Activated naive CD8-positive, alpha-beta T cell treated with anti-CD3 and anti-CD28 coated beads, Interleukin-2, amount 50 U/mL, for 16 hours (primary cell): ENCODE measurements at places on chromosomes 1 and 21.

DNA sequence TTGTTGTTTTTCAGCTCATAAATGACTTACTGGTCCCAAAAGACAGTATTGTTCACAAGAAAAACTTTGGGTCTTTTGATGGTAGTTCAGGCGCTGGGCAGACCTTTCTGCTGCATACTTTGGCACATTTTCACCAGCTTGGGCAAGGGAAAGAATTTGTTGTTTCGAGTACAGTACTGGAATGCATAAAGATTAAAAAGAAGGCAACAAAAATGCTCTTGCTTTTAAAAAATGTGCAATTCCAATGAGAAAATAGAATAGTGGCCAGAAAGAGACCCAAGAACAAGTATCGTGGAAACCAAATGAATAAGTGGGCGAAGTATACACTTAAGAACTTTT is 56.0 kb downstream of the CLIC6 start:
- no peak for DNase-seq

DNA sequence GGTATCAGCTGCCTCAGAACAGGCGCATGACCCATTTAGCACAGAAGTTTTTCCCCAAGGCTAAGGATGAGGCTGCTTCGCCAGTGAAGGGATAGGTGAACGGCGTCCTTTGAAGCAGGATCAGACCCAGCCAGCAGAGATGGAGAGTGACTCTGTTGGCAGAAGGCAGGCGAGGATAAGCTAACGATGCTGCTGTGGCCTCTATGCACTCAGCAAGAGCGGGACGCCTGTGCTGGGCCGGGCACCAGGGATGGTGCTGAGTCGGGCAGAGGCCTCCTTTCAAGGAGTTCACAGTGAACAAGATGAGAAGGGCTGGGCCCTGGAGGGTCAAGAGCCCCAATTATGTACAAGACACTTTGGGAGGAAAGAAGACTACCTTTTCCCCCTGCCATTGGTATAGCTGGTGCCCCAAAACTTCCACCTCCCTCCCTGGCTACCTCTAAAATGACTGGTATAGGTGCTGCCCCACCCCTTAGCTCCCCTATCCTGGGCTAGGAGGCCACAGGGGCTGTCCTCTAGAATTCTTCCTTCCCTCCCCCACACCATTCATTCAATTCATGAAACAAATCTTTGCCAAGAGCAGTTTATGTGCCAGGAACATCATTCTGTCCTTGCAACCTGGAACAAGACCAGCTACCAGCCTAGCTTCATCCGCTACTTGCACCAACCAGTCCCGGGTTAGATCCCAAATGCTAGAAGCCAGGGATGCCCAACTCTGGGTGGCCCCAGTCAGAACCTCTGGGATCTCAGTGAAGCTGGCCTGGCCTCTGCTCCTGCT is 7.5 kb downstream of the XKR8 start:
- DNase-seq: no peak

- no peak for DNase-seq
Measured at GRCh38 chr1:92184632-92185031, 33.1 kb upstream of the C1orf146 start.

DNA sequence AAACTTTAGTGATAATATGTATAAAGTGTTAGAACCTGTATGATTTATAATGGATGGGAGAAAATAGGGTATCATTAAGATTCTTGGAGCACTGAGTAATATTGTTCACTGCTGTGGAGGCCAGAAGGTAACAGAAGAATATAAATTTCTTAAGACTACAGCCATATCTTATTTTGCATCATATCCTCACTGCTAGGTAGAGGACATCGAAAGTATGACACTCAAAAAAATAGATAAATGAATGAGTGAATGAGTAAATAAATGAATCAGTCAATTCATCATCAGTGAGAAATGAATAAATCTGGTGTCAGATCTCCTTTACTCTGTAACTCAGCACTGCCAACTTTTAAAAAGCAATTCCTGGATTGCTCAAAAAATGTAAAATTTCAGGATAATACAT is 33.2 kb downstream of the RGS13 start:
- DNase-seq: no peak

DNA sequence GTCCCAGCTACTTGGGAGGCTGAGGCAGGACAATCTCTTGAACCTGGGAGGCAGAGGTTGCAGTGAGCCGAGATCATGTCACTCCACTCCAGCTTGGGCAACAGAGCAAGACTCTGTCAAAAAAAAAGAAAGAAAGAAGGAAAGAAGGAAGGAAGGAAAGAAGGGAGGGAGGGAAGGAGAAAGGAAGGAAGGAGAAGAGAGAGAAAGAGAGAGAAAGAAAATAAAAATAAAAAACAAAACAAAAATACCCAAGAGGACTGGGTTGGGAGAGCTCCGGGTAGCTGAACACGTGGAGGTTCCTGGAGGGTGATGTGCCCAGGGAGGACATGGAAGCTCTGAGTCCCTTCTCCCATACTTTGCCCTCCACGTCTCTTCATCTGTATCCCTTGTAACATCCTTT is 45.7 kb upstream of the CITED4 start:
- DNase-seq: no peak

DNA sequence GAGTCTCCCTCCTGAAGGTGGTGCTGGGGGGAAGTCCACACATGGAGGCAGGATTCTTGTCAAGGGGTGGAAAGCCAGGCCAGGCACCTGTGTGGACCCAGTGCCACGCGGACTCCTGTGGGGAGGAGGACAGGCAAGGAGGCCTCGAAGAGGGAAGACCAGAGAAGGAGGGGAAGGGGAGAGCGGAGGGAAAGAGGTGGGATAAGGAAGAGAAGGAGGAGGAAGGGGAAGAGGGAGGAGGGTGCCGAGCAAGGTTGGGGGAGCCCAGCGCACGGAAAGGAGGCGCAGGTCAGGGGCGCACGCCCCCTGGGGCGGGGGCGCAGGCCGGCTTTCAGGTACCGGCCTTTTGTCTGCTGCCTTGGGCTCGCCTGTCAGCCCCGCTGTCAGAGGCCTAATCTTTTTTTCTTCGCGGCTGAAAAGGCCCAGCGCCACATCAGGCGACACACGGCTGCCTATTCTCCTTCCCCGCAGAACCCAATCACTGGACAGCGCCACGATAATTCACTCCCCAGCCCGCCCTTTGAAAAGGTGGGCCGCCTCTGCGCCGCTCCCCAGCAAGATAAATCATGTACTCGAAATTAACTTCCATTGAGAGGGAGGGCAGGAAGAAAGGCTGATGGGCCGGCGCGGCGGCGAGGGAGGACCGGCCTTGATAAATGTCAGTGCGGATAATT is 42.5 kb downstream of the PRDM16 start:
- DNase-seq: no peak

GRCh38 chr1:198124673-198125072 is 32.1 kb upstream of the NEK7 start:
- no peak for DNase-seq

DNA sequence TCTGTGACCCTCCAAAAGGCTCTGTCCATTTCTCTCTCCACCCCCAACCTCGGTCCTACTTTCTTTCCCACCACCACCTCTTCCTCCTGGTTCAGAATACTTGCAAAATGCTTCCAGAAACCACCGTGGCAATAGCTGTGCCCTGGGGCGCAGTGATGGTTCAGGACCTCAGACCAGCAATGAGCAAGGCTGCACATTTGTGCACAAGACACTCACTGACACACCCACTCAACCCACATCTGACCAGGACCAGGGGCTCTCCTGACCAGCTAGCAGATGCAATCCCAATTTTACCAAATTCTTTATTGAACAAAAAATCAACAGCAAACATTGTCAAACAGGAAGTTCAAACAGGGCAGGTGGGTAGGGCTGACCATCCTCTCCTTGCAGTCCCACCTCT is 25.7 kb downstream of the SPOCD1 start:
- DNase-seq: no peak

DNA sequence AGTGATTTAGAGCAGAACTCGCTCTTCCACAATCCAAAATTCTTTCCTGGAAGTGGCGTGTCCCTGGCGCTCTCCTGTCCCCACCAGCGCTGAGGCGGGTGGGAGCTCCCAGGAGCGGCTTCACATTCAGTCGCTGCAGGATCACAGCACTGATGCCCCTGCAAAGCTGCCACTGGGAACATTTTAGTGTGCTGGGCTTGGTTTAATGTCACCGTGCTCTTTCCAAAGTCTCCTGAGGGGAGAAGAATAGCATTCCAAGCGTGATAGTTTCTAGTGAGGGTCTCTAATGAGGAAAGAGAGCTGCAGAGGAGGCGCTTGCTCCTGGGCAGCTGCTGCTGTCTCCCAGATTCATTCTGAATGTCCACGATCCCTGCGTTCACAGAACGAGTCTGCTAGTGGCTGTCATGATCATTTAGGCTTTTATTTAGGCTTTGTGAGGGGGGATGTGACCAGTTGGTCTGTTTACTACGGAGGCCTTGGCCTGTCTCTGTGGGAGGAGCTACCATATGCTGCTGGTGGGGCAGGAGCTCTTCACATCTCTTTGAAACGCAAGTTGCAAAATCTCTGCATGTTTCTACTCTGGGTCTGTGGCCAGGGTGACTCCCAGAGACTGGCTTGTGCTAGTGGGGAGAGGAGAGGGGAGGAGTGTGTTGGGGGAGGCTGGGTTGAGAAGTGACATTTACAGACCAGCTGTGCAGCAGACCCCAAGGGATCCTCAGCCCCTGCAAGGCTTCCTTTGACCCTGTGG is 23.4 kb downstream of the OLFML3 start:
- no peak for DNase-seq

GRCh38 chr1:203088441-203088840 is 2.6 kb upstream of the MYOG start:
- no peak for DNase-seq

DNA sequence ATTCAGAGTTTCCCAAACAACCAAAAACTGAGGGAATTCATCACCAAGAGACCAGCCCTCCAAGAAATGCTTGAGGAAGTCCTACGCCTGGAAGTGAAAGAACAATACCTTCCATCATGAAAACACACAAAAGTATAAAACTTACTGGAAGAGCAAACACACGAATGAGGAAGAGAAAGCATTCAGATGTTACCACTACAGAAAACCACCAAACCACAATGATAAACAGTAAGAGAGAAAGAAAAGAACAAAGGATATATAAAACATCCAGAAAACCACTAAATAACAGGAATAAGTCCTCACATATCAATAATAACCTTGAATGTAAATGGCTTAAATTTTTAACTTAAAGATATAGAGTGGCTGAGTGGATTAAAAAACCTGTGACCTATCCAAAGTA is 58.5 kb upstream of the BCL10 start:
- no peak for DNase-seq

- DNase-seq: no peak
Measured at GRCh38 chr1:157542676-157543075, 9.6 kb downstream of the FCRL5 start.

DNA sequence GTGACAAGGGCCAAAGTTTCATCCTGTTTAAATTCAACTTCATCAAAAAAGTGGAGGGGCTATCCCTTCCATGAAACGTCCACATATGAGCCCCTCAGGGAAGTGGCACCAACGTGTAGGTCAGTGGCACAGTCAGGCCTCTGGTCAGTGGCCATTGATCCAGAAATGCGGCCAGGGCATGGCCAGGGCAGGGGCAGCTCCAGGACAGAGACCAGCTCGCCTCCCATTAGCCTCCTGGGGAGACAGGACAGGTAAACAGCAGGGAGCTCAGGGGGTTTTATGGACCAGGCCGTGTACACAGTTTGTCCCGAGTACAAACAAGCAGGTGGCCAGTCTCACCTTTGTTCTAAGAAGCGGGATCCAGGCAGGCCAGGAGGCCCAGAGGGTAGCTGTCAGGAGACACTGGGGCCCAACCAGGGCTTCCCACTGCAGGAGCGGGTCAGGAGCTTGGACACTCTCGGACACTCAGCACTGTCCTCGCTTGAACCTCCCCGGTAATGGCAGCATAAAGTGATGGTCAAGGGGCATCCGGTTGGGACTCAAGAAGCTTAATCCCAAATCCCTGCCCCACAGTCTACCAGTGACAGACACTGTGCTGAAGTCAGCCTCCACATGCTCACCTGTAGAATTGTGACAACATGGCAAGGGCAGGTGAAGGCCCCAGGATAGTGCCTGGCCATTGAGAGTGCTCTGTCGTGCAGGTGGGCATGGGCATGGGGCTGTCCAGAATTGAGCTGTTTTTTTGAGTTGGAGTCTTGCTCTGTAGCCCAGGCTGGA is 144.1 kb upstream of the ERRFI1 start:
- DNase-seq: no peak

GRCh38 chr1:193589597-193590040 is 403.2 kb upstream of the B3GALT2 start:
- DNase-seq: no peak

GRCh38 chr1:20546637-20547036 is 5.7 kb upstream of the FAM43B start:
- DNase-seq: no peak

- DNase-seq: no peak
Measured at GRCh38 chr1:219837274-219837993, 90.9 kb downstream of the SLC30A10 start.

DNA sequence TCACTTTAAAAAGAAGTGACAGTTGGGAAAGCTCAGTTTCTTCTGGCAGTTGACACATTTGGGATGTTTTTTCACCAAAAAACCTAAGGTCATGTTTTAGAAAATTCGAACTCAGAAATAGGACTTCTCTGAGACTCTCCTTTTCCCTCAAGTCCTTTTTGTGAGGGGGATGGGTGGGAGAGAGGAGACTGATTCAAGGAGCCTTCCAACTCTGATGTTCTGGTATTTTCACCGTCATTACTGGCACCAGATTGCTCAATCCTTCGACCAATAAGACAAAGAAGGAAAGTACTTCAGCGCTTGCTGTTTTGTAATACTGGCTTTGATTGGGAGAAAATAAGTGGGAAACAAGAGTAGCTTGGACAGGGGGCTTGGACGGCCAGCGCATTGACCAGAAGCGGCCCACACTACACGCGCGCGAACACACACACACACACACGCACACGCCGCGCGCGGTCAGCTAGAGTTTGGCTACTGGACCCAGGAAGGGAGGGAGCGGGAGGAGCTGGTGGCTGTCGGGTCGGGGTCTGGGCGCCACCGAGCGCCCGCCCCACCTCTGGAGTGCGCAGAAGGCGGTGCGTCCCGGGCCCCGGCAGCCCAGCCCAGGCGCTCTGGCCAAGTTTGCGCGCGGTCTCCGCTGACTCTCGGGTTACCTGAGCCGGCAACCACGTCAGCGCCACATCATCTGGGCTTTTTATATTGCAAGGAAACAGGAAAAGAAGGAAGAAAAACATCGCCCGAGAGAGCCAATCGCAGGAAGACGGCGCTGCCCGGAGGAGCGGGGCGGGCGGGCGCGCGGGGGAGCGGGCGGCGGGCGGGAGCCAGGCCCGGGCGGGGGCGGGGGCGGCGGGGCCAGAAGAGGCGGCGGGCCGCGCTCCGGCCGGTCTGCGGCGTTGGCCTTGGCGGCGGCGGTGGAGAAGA is at the start of gene KCNK1:
Gene KCNK1 (plus strand): TSS at position 855 of the 921 bp plus-strand sequence. CDS start 66 bp downstream, at position 921.
- DNase-seq: no peak

GRCh38 chr1:172585861-172586260 is 52.9 kb downstream of the SUCO start:
- no peak for DNase-seq

DNA sequence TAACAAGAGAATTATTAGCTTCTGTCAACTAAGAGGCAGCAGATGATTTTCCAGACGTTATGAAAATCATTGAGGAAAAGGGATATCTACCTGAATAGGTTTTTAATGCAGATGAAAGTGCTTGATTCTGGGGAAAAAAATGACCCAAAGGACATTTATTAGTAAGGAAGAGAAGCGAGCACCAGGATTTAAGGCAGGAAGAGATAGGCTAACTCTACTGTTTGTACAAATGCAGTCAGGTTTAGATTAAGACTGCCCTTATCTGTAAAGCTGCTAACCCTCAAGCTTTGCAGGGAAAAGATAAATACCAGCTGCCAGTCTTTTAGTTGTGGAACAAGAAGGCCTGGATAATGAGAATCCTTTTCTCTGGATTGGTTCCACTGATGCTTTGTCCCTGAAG is 33.0 kb upstream of the LRIG2 start:
- no peak for DNase-seq

GRCh38 chr1:1563688-1564087 is 11.0 kb downstream of the SSU72 start:
- DNase-seq: no peak
